ENCODE measurements at places on chromosomes 4 and X. TPM values are rescaled to one million over a fixed set of nuclear protein-coding genes. Genes with fewer than 3 reads are reported as not detected.

- no peak for DNase-seq
- H3K4me3 ChIP-seq = no peak overlapping the region
- H3K27me3 ChIP-seq = no peaks in the 10 kb centered on the region
- peaks cover 15% of the 10 kb centered on the region for H3K36me3 ChIP-seq
- no peak overlapping the region for H3K27ac ChIP-seq
- H3K4me1 ChIP-seq = no peaks in the 10 kb centered on the region
Measured at GRCh38 chr4:87130985-87131703, 89.3 kb downstream of the KLHL8 start.

DNA sequence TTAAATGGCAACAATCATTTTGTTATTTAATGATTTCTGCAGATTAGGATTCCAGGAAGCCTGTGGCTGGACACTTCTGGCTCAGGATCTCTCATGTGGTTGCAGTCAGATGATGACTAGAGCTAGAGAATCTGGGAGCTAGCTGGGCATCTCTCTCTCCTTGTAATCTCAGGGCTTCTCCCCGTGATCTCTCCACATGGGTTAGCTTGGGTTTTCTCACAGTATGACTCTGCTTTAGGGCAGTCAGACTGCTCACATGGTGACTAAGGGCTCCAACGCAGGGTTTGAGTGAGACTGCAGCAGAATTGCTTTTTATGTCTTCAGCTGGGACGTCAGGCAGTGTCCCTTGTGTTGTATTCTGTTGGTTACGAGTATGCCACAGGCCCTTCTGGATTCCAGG is 361.4 kb downstream of the CBLL2 start:
- DNase-seq = peak; percentile 85
- H3K27ac ChIP-seq = peak overlapping the region; percentile 73
- H3K4me1 ChIP-seq = peaks cover 8% of the 10 kb centered on the region
- no peaks in the 10 kb centered on the region for H3K36me3 ChIP-seq
- H3K4me3 ChIP-seq = no peak overlapping the region

DNA sequence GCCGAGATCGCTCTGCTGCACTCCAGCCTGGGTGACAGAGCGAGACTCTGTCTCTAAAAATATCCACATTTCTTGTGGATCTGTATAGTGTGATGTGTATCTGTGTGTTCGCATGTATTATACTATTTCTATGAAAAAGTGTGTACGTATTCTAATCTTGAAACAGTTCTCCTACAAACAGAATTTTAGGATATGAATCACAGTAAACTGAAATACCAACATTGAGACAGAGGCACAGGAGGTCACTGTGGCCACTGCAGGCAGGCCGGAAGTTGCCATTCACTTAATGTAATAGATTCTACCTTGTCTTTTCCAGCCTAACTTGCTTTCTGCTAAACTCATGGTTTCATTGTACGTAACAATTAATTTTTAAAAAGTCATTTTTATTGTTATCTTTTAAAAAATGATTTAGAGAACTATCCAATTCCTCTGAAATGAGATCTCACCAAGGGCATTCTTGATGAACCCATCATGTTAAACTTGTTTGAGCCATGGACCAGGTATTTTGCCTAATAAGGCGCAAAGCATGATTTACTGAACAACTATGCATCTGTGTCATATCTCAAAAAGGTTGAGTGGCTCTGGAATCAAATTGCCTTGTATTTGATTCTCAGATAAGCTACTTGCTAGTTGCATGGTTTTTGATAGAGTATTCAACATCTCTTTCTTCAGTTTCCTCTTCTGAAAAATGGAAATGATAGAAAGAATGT is 154.9 kb upstream of the GYPA start:
- no peaks in the 10 kb centered on the region for H3K27me3 ChIP-seq
- no peaks in the 10 kb centered on the region for H3K36me3 ChIP-seq
- no peak overlapping the region for H3K4me3 ChIP-seq
- H3K4me1 ChIP-seq = no peaks in the 10 kb centered on the region
- no peak overlapping the region for H3K27ac ChIP-seq

DNA sequence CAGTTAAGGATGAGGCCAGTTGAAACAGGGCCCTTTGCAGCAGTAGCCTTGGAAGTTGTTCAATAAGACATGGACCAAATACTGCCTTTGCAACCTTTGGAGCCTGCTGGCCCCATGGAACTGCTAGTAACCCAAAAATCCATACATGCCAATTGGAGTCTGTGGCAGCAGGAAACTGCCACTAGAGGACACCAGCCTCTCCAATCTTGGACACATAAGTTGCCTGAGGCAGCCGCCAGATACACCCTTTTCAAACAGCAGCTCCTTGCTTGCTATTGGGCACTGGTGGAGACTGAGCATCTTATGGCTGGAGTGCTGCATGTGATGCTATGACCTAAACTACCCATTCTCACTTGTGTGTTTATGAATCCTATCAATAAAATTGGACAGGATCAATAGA is 14.8 kb upstream of the LAP3 start:
- H3K27me3 ChIP-seq = no peaks in the 10 kb centered on the region
- H3K4me1 ChIP-seq = peaks cover 9% of the 10 kb centered on the region
- no peak for DNase-seq
- H3K27ac ChIP-seq = no peak overlapping the region

DNA sequence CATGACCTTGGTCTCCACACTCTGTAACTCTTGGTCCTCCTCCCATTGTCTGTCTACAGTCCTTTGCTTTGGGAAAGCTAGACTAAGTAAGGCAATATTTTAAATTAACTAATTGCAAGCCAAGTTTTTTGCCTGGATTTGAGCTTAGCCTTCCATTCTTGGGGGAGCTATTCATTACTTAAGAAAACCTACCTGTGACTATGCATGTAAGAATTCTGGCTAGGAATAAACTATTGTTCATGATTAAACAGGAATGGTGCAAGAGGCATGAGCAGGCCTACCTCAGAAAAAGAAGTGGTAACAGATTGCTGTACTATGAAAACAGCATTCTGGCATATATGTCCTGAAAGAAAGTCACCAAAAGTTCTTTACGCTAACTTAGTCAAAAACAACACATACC is 309.4 kb downstream of the MAPK10 start:
- no peak overlapping the region for H3K4me3 ChIP-seq
- H3K27ac ChIP-seq = no peak overlapping the region
- no peaks in the 10 kb centered on the region for H3K27me3 ChIP-seq
- no peaks in the 10 kb centered on the region for H3K36me3 ChIP-seq

DNA sequence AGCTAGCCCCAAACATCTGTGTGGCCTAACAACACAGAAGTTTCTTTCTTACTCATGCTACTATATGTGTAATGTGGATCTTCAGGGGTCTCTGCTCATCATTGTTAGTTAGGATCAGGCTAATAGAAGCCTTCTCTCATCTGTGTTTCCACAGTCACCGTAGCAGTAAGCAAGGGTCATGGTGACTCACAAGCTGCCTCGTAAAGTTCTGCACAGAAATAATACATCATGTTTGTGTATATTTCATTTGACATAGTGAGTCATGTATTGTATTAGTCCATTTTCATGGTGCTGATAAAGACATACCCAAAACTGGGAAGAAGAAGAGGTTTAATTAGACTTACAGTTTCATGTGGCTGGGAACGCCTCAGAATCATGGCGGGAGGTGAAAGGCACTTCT is 38.7 kb downstream of the SLC4A4 start:
- H3K27me3 ChIP-seq = no peaks in the 10 kb centered on the region
- no peak overlapping the region for H3K4me3 ChIP-seq
- H3K4me1 ChIP-seq = peaks cover 6% of the 10 kb centered on the region
- no peaks in the 10 kb centered on the region for H3K36me3 ChIP-seq

GRCh38 chr4:141463678-141464077 is 172.7 kb upstream of the IL15 start:
- H3K4me3 ChIP-seq = no peak overlapping the region
- no peak for DNase-seq
- no peaks in the 10 kb centered on the region for H3K27me3 ChIP-seq
- no peaks in the 10 kb centered on the region for H3K4me1 ChIP-seq

GRCh38 chr4:87360338-87360935 is 30.6 kb downstream of the HSD17B11 start:
- no peak overlapping the region for H3K4me3 ChIP-seq
- no peak overlapping the region for H3K27ac ChIP-seq
- no peaks in the 10 kb centered on the region for H3K27me3 ChIP-seq
- DNase-seq = no peak
- no peaks in the 10 kb centered on the region for H3K4me1 ChIP-seq

- no peaks in the 10 kb centered on the region for H3K36me3 ChIP-seq
- peaks cover 4% of the 10 kb centered on the region for H3K4me1 ChIP-seq
- peak; percentile 39 for DNase-seq
- no peaks in the 10 kb centered on the region for H3K27me3 ChIP-seq
- peak overlapping the region; percentile 37 for H3K4me3 ChIP-seq
- H3K27ac ChIP-seq = peak overlapping the region; percentile 97
Measured at GRCh38 chrX:46978341-46979291, 66.4 kb downstream of the JADE3 start.

- H3K27me3 ChIP-seq = no peaks in the 10 kb centered on the region
- H3K4me1 ChIP-seq = no peaks in the 10 kb centered on the region
- H3K4me3 ChIP-seq = no peak overlapping the region
- H3K36me3 ChIP-seq = no peaks in the 10 kb centered on the region
Measured at GRCh38 chr4:41281038-41281634, 24.4 kb downstream of the UCHL1 start.

- H3K4me1 ChIP-seq = no peaks in the 10 kb centered on the region
- DNase-seq = no peak
- H3K4me3 ChIP-seq = no peak overlapping the region
- H3K27ac ChIP-seq = no peak overlapping the region
- H3K27me3 ChIP-seq = no peaks in the 10 kb centered on the region
- peaks cover 27% of the 10 kb centered on the region for H3K36me3 ChIP-seq
Measured at GRCh38 chr4:2489841-2490552, 21.1 kb downstream of the RNF4 start.

DNA sequence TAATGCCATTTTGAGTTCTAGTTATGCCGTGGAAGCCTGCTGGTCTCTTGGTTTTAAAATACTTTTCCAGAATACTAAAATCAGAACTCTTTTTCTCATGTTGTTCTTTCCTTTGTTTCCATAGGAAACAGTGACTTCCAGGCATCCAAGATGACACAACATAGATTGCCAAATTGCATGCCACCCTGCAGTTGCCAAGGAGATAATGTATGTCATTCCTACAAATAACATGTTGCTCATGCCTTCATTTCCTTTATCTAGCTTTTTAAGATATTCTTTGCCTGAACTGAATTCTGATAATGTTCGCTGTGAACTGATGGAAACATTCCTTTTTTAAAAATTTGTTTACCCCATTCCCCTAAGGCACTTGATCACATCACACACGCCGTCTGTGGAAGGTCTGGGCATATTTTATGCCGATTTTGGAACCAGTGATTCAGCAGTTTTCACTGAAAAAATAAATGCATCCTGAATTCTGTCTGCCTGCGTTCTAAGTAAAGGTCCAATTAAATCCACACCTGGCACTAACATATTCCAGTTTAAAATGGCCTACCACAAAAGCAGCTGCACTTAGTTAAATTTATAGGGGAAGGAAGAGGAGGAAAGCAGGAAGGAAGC is 38.0 kb upstream of the COX7B2 start:
- no peak overlapping the region for H3K4me3 ChIP-seq
- H3K27me3 ChIP-seq = no peaks in the 10 kb centered on the region
- no peaks in the 10 kb centered on the region for H3K4me1 ChIP-seq
- DNase-seq = peak; percentile 35

- DNase-seq = no peak
- H3K4me1 ChIP-seq = no peaks in the 10 kb centered on the region
- no peaks in the 10 kb centered on the region for H3K27me3 ChIP-seq
- H3K27ac ChIP-seq = no peak overlapping the region
Measured at GRCh38 chrX:155632431-155633100, 19.8 kb upstream of the TMLHE start.

GRCh38 chr4:140095694-140096482 is 58.1 kb downstream of the MAML3 start:
- H3K4me3 ChIP-seq = peak overlapping the region; percentile 14
- peaks cover 70% of the 10 kb centered on the region for H3K4me1 ChIP-seq
- peak overlapping the region; percentile 92 for H3K27ac ChIP-seq
- no peaks in the 10 kb centered on the region for H3K36me3 ChIP-seq
- H3K27me3 ChIP-seq = no peaks in the 10 kb centered on the region

DNA sequence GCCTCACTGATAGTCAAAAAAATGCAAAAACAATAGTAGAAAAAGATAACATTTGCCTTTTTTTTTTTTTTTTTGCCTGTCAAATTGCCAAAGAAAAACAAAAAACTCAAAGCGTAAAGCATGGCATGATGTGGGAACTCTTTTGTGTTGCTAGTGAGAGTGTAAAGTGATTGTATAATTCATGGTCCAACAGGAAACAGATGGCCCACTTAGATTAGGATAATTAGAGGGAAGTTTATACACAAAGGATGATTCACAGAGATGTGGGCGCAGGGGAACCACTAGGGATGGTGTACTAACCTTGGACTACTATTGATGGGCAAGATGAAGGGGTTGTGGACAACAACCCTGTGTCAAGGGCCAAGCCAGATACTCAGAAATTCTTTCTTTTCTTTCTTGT is 16.4 kb downstream of the MCUB start:
- peak; percentile 72 for DNase-seq
- no peaks in the 10 kb centered on the region for H3K36me3 ChIP-seq

DNA sequence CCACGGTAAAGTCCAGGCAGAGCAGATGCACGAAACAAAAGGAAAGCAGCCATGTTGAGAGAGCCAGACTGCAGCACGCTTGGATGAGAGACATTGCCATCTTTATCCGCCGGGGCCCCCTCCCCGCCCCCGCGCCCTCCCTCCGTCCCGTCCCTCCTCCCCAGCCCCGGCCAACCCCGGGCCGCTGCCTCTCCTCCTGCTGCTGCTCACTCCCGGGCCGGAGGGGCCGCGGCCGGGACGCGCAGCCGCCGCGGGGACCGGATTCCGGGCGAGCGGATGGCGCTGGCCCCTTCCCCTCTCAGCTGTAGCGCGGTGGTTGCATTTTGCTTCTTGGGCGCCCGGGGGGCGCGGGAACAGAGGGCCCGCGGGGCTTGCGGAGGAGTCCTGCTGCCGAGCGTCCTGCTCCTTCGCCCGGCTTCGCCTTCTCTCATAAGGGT is 542 bp downstream of the RNF150 start:
- H3K36me3 ChIP-seq = no peaks in the 10 kb centered on the region
- no peaks in the 10 kb centered on the region for H3K27me3 ChIP-seq
- H3K4me3 ChIP-seq = peak overlapping the region; percentile 83

The FOXR2 gene
- total RNA-seq = not detected

The SLC4A4 gene
- 3.7 TPM for total RNA-seq

The TAB3 gene
- 17.7 TPM for total RNA-seq

The HELT gene
- total RNA-seq = not detected

The KIAA1210 gene
- total RNA-seq = not detected

The ADGRG4 gene
- total RNA-seq = 0.14 TPM

All from astrocyte (in vitro differentiated cells and primary cell).